Activated CD4-positive, alpha-beta T cell treated with anti-CD3 and anti-CD28 coated beads, Interleukin-2, amount 10 ng/mL, durations not matched to agents 24 days and 14 days (primary cell): ENCODE measurements at places on chromosomes 1 and 21. TPM values are rescaled to one million over a fixed set of nuclear protein-coding genes. Genes with fewer than 3 reads are reported as not detected.

DNA sequence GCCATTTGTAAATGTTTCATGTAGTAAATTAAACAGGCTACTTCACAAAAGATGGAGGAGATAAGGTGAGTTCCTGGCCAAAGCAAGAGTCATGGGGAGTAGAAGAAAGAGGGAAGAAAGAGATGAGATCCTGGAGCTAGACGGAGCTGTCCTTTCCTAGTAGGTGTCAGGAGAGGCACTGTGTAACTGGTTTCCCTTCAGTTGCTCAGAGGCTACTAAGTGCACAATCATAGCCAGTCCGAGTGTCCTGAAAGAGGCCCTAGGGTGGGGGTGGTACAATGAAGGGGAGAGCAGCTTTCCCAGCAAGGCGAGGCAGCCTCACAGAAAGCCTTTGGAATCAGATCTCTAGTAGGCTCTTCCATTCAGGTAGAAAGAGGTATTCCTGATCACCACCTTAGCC is 390.9 kb downstream of the KCNH1 start:
- no peaks in the 10 kb centered on the region for H3K4me1 ChIP-seq
- H3K4me3 ChIP-seq: no peak overlapping the region
- H3K27me3 ChIP-seq: no peaks in the 10 kb centered on the region
- no peak for DNase-seq

DNA sequence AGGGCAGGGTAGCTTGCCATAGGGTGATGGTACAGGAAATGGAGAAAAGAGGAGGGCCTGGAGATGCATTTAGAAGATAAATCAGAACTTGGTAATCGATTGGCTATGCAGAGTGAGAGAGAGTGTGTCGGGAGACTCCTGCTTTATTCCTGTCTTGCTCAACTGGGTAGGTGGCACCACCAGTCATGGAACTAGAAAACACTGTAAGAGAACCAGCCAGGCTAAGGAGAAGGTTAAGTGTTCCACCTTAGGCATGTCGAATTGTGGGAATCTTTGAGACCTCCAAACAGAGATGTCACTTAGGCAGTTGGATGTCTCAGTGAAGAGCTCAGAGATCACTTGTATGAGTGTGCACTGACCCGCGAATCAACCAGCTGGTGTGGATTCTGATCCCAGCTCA is 28.7 kb upstream of the RD3 start:
- DNase-seq: no peak
- H3K27me3 ChIP-seq: peaks cover 6% of the 10 kb centered on the region

- no peaks in the 10 kb centered on the region for H3K27me3 ChIP-seq
- no peak overlapping the region for H3K4me3 ChIP-seq
- no peaks in the 10 kb centered on the region for H3K4me1 ChIP-seq
These were observed 217.9 kb upstream of the NRIP1 start for GRCh38 chr21:15282665-15283064.

- DNase-seq: no peak
- no peaks in the 10 kb centered on the region for H3K4me1 ChIP-seq
- no peak overlapping the region for H3K4me3 ChIP-seq
- H3K27ac ChIP-seq: no peak overlapping the region
These were observed 513.6 kb downstream of the USP25 start for GRCh38 chr21:16243396-16243795.

The RIPPLY3 gene
- 0.26 TPM in 1 of 2 replicates, not detected in the other for total RNA-seq
